ENCODE measurements at places on chromosomes 2 and 18.

GRCh38 chr18:10055125-10055750 is 141.4 kb downstream of the VAPA start:
- DNase-seq: no peak

DNA sequence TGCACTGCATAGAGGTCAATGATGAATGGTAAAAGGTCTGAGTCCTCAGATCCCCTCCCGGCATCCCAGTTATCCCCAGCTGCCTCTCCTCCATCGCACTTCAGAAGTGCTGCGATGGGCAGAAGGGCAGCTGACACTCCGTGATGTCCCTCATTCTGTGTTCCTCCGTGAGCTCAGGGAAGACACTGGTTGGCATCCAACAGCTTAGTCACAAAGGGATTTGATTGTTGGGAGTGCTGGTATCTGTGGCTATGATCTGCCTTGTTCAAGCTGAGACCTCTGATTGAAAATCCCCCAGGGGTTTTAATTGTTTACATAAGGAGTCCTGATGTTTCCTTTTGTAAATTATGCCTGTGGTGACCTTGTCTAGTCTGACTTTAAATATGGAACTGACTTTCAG is 19.0 kb upstream of the SAG start:
- DNase-seq: no peak

DNA sequence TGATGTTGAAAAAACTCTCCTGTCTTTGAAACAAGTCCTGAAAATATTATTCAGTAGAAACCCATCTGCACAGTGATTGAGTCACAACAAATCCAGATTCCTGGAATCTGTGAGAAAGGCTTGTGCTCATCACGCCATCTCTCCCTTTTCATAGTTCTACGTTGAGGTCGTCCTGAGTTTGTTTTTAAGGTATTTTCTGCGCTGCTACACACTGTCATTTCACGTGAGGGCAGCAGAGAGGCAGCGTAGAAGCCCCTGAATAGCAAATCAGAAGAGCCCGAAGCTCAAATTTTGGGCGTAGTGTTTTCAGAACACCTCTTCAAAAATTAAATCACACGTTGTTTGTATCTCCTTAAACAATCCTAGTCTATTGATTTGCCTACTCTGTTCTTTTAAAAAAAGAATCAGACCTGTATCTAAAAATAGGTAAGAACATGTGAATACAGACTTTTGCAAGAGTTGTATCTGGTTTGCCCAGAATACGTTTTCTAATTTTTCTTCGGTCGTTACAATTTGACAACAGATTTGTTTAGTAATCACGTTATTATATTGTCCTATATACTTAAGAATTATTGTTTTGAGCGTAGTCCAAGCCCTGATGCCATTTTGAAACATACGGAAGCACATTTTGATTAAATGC is 61.6 kb upstream of the SLC38A11 start:
- DNase-seq: peak; percentile 50

GRCh38 chr2:73448856-73449255 is 63.2 kb downstream of the ALMS1 start:
- no peak for DNase-seq

- no peak for DNase-seq
Measured at GRCh38 chr18:70037431-70038061, 89.9 kb upstream of the CD226 start.

- DNase-seq: no peak
Measured at GRCh38 chr2:8122520-8122919, 559.3 kb upstream of the ID2 start.

GRCh38 chr18:73861771-73862170 is 285.9 kb downstream of the FBXO15 start:
- DNase-seq: no peak

GRCh38 chr2:50492477-50492851 is 539.5 kb downstream of the NRXN1 start:
- DNase-seq: peak; percentile 39

- peak; percentile 30 for DNase-seq
Measured at GRCh38 chr2:142989273-142990204, 112.1 kb downstream of the KYNU start.

Measured in HFFc6 (cell line).